ENCODE measurements at places on chromosomes 13 and 19. TPM values are rescaled to one million over a fixed set of nuclear protein-coding genes. Genes with fewer than 3 reads are reported as not detected.

The CGB7 gene
- total RNA-seq, result 0.66 TPM

The ZNF541 gene
- not detected for total RNA-seq

The ZBTB32 gene
- total RNA-seq, result not detected

The ZNF433 gene
- 3.0 TPM for total RNA-seq

The ZNF573 gene
- 10.1 TPM for total RNA-seq

The PLIN4 gene
- 2.3 TPM for total RNA-seq

The DLEU7 gene
- not detected for total RNA-seq

The CASP14 gene
- total RNA-seq, result not detected

The ZNF154 gene
- not detected for total RNA-seq

Data from Calu3 (cell line).